AG09309 (cell line): ENCODE measurements at places on chromosomes 7 and 10.

GRCh38 chr10:31384589-31384949, 65.6 kb downstream of the ZEB1 start:
- no peak for DNase-seq

- DNase-seq, result no peak
Observed at GRCh38 chr7:12957487-12957886, 270.1 kb downstream of the ARL4A start.

DNA sequence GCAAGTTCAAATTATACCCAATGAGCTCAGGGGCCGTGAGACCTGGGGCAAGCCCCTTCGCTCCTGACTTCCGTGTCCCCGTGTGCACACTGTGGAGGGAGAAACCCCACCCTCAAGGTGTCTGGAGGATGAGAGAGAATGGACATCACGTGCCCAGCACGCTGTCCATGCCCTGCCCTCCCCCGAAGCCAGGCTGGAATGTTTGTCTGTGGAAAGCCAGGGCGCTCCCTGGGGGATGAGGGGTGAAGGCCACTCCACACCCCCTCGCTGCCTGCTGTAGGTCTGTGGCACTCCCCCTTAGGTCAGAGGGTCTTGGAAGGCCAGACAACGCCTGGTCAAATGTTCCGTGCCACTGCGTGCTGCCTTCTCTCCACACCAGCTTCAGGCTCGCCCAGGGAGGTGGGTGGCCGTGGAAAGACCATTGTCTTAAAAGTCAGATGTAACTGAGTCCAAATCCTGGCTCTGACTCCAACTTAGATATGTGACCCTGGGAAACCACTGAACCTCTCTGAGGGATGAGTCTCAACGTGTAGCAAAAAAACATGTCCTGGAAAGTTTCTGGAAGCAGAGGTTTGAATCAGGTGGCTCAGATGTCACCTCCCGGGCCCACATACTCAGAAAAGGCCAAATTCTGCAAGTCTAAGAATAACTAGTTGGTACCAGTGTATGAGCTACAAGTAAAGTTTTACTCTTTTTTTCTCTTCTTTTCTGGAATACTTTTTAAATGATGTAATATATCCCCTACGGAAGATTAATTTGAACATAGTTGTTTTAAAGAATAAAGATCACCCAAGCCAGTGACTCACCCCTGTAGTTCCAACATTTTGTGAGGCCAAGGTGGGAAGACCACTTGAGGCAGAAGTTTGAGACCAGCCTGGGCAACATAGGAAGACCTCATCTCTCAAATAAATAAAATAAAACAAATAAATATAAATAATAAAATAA, 24.9 kb downstream of the RCC1L start:
- no peak for DNase-seq

DNA sequence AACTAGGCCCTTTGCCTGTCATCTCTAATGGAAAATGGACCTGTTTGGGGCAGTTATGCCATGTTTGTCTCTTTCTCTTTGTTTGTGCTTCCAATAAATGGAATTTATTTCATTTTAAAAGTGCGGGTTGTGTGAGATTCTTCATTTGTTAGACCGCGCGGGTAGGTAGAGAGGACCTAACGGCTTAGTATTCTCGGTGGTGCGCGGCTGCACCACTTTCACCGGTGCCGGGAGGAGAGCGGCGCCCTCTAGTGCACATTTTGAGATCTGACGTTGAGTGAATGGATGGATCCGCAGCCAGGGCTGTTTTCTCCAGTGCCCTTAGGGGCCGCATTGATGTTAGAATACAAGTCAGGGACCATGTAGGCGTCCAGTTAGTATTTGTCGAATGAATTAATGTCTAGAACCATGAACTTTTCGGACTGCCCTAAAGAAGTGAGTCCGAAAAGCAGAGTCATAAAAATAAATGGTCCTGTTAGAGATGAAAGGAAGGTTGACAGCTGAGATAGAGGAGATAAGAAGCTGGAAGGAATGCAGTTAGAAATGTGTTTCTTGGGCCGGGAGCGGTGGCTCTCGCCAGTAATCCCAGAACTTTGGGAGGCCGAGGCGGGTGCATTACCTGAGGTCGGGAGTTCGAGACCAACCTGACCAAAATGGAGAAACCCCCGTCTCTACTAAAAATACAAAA, 29.3 kb upstream of the GIMAP8 start:
- DNase-seq, result peak; percentile 28

- DNase-seq, result no peak
Observed at GRCh38 chr7:44676776-44677175, 70.3 kb downstream of the OGDH start.

- DNase-seq, result no peak
Observed at GRCh38 chr10:89310056-89310893, 8.4 kb downstream of the IFIT2 start.

GRCh38 chr7:94250124-94250523, 144.6 kb upstream of the COL1A2 start:
- no peak for DNase-seq

- no peak for DNase-seq
Observed at GRCh38 chr10:9535744-9536143, 1481.3 kb downstream of the GATA3 start.

- DNase-seq, result peak; percentile 16
Observed at GRCh38 chr7:115271332-115272235, 349.7 kb downstream of the MDFIC start.

GRCh38 chr10:131646551-131647525, 254.0 kb upstream of the PPP2R2D start:
- DNase-seq, result no peak

- no peak for DNase-seq
Observed at GRCh38 chr10:48745662-48746245, 61.1 kb downstream of the WDFY4 start.

DNA sequence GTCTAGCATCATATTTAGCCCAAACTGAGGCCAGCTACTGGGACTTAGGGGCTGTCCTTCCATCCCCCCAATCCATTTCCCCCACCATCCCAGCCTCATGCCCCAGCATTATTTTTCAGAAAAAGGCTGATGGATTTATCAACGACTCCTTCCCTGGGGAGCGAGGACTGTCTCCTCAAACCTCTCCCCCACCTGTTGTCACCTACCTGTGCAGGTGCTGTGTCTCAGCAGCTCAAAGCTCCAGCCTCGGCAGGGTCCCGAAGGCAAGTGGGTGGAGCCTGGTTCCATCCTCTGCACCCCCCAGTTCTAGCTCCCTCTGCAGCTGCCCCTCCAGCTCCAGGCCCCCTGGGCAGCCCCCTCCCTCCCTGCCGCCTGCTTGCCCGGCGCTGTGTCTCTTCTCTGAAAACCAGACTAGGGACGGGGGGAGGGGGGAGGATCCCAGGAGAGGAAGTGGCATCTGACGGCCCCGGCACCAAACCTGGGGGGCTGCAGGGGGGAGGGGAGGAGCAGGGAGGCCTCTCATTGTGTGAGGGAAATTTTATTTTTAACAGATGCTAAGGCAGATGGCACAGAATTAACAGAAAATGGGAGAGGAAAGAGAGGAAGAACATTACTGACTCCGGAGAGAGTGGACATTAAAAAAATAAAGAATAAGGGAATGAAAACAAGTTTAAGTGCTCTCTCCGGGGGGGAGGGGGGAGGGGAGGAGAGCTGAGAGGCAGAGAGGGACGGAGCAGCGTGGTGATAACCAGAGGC, 61.7 kb upstream of the PAX2 start:
- DNase-seq, result no peak

- no peak for DNase-seq
Observed at GRCh38 chr7:455110-455928, 64.3 kb downstream of the PDGFA start.

DNA sequence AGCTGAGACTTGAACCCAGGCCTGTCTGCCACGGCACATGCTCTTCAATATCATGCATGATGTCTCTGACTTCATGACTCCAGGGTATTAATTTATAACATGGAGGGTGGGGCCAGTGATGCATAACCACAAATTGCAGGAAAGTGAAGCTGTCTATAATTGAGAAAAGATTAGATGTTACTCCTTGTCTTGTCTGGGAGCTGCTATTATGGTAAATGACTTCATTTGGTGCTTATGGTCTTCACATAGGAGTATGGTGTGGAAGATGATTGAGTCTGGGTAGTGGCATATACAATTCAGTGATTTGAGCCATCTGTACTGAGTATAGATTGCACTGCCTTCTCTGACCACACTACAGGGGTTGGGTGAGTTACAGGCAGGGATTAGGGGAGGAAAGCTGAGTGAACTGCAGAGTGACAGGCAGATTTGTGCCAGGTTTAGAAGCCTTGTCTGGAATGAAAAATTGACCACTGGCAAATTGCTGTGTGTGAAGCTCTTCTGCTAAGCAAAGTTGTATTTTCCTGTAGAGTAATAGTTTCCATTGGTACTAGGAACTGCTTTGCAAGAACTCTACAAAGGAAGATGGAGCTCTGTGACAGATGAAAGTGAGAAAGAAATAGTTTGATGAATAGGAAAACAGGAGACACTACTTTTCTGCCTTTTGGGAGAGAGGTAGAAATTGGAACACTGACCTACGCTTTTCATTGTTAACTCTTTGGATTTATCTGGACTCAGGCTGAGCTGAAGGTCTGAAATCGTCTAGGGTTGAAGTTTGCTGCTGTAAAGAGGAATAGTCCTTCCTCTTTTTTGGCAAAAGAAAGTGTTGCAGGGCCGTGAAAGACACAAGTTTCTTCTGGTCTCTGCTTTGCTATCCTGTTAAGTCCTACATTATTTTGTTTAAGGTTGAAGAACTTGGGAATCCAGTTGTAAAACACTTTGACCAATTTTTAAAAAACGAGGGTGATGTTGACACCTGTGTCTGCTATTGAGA, 2.7 kb downstream of the SND1 start:
- no peak for DNase-seq

DNA sequence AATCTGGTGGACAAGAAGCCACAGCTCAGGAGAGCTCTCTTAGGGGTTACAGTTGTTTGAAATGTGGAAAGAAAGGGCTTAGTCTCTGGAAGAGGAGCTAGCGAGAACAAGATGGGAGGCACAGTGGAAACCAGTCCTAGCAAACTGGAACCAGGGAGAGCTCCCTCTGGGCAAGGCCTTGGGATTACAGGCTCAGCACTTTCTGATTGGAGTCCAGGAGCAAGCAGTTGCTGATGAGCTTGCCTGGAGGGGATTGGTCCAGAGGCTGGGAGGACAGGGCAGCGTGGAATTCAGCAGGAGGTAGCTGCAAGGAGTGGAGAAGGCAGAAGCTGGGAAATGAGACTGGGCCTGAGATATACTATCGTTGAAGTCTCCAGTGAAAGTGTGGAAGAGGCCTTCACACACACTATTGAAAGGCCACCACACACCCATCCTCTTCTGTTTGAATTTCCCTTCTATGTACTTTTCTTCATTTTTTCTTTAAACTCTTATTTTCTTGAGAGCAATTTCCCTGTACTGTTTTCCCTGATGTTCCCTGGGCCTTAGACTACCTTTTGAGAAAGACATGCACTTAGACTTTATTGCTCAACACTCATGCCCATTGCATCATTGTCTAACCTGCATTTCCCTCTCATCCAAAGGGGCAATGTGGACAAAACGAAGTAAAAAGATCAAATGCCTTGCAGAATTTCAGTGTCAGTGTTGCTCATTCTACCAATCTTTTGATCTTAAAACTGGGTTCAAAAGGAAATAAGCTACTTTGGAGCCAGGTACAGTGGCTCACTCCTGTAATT, 57.8 kb upstream of the LANCL2 start:
- DNase-seq, result no peak

GRCh38 chr10:124560377-124561105, 98.9 kb downstream of the LHPP start:
- DNase-seq, result peak; percentile 52

DNA sequence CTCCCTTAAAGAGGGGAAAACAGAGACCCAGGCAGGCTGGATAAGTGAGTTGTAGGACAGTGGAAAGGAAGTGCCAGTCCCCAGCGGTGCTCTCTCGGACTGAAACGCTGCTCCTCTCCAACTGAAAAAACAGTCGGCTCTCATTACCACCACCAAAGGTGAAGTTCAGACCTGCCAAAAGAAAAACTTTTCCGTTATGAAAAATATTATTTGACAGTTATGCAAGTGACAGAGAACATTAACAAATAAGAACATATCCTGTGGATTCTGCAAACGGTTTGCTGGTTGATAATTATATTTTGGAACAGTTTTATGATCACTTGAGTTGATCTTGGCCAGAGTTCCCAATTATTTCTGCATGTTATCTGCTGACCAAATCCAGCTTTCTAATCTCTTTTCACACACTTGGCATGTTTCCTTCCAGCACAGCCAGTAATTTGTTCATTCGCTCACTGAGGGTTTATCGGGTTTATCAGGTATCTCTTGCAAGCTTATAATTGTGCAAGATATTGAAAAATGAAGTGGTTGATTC, 82.6 kb downstream of the PTPRE start:
- DNase-seq, result no peak

DNA sequence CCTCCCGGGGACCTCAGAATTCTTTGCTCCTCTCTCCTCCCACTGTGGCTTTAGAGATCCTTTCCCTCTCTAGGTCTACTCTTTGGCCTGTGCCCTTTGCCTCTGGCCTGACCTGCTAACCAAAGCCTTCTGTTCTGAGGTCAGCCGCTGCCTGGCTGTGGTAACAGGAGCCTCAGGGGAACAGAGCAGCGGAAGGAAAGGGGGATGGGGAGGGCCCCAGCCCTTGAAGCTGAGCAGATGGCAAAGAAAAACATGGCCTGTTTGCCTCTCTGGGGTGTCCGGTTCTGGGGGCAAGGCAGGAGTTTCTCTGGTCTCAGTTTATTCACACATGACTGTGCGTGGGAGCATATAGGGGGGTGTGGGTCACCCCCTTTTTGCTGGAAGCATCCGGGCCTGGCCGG, 28.2 kb downstream of the COL26A1 start:
- DNase-seq, result no peak

GRCh38 chr7:2668401-2668800, 19.6 kb upstream of the AMZ1 start:
- no peak for DNase-seq

DNA sequence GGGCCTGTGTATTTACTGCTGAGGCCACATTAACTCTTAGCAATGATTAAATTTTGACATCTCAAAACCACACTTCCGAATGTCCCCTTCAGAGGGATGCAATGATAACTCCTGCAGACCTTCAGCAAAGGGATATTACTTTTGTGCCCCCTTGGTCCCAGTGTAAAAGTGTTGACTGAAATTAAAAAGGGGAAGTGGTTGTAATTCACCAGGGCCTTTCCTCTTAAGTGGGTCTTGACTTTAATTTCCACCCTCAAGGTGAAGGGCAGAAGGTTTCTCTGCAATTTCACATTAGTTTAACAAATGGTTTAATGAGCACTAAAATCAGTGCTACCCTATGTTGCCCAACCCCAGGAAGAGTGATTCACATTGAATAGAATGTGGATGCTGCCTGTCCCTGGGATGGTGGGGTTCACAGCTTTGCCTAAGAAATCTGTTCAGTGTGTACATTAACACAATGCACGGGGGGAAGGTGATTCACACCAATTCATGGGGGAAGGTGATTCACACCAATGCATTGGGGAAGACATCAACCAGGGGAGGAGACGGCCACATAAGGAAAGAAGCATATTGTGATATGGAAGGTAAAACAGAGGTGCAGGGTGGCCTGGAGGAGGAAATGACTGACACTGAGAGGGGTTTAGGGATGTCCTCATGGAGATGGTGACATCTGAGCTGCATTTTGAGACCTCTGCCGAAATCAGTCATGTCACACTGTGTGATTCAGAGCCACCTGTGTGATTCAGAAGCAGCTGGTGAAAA, 19.4 kb upstream of the TNS3 start:
- peak; percentile 68 for DNase-seq
